Caki2 (cell line): ENCODE measurements at places on chromosomes 2 and 18. TPM values are rescaled to one million over a fixed set of nuclear protein-coding genes. Genes with fewer than 3 reads are reported as not detected.

GRCh38 chr2:5501807-5502206 is 190.4 kb upstream of the SOX11 start:
- no peak for DNase-seq

The PRKAG3 gene
- total RNA-seq: not detected in 2 replicates

GRCh38 chr2:126916744-126917143 is 18.1 kb downstream of the TEX51 start:
- no peak for DNase-seq

The REG1B gene
- not detected in 2 replicates for total RNA-seq

The MAPK4 gene
- not detected in 2 replicates for total RNA-seq

The SPATA3 gene
- not detected in 2 replicates for total RNA-seq

GRCh38 chr2:55223958-55224760 is 7.9 kb downstream of the CLHC1 start:
- DNase-seq: no peak

DNA sequence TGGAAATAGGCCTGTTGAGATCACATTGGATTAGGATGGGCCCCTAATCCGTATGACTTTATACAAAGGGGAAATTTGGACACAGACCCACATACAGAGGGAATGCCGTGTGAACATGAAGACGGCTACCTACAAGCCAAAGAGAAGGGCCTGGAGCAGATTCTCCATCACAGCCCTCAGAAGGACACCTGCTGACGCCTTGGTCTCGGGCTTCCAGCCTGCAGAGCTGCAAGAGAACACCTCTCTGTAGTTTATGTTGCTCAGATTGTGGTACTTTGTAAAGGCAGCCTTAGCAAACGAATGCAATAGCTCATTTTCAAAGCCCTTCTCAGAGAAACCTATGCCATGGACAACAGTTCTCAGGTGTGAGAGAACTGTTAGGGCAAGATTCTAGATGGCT is 86.1 kb downstream of the LONRF2 start:
- no peak for DNase-seq

The FKBP1B gene
- total RNA-seq: 8.2 and 12.5 TPM in 2 replicates

- no peak for DNase-seq
These were observed 152.7 kb upstream of the SOX11 start for GRCh38 chr2:5539282-5540165.

The FOSL2 gene
- 78.1 and 93.2 TPM in 2 replicates for total RNA-seq

DNA sequence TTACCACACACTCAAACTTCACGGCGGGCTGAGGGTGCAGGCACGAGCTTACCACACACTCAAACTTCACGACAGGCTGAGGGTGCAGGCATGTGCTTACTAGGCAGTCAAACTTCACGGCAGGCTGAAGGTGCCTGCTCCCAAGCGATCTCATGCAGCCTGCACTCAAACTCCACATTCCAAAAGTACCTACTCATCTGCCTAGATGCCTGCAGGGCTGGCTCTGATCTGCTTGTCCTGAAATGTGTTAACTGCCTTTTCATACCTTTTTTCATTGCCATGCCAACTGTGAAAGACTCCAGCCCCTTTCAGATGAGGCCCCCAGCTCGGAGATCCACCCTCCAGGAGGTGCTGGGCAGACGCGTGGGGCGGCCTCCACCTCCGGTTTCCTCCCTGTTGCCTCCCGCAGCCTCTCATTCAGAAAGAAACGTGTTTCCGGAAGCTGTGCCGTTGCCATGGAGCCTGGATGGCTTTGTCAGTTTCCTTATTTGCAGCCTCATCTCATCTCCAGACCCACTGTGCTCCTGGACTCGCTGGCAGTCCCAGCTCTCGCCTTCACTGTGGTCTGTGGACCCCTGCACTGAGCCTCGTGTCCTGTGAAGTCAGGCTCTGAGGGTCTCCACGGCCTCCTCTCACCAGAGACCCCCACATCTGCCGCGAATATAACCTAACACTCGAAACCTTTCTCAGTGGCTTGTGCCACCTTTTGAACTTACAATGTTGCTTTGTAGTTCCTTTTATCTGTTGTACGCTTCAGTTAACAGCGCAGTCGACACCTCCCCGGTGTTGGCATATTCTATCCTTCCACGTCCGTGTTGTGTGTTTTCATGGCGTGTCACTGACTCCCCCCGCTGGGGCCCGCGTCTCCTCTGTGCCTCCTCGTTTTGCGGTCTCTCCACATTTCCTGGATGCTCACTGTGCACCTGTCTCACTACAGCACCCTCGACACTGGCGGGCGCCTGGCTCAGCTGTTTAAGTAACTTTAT is 106.1 kb upstream of the ALKAL2 start:
- peak; percentile 91 for DNase-seq
